Brain microvascular endothelial cell (primary cell): ENCODE measurements at places on chromosomes 6 and 20.

- DNase-seq = no peak
Measured at GRCh38 chr6:47357827-47358226, 48.1 kb upstream of the TNFRSF21 start.

- DNase-seq = peak; percentile 47
Measured at GRCh38 chr20:48910347-48910781, 11.1 kb upstream of the ARFGEF2 start.

DNA sequence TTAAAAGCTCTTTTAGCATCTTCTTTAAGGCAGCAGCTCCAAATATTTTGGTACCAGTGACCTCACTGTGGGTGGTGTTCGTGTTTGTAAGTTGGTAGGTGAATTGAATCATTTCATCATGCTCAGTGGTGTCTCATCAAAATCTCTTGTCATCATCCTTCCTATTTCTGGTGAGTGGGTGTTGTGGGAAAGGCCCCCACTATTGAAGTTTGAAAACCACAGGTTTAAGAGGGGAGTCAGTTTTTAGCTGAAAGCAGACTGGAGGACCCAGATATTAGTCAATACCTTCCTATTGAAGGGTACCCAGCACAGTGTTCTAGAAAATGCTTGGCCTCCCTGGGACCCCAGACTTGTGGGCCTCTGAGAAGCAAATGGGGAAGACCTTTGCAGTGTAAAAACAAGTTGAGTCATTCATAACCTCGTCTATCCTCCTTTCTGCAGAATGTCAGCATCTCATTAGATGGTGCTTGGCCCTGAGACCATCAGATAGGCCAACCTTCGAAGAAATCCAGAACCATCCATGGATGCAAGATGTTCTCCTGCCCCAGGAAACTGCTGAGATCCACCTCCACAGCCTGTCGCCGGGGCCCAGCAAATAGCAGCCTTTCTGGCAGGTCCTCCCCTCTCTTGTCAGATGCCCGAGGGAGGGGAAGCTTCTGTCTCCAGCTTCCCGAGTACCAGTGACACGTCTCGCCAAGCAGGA is 3.7 kb downstream of the PIM1 start:
- DNase-seq = no peak

GRCh38 chr6:13803581-13803980 is 10.8 kb downstream of the MCUR1 start:
- no peak for DNase-seq

DNA sequence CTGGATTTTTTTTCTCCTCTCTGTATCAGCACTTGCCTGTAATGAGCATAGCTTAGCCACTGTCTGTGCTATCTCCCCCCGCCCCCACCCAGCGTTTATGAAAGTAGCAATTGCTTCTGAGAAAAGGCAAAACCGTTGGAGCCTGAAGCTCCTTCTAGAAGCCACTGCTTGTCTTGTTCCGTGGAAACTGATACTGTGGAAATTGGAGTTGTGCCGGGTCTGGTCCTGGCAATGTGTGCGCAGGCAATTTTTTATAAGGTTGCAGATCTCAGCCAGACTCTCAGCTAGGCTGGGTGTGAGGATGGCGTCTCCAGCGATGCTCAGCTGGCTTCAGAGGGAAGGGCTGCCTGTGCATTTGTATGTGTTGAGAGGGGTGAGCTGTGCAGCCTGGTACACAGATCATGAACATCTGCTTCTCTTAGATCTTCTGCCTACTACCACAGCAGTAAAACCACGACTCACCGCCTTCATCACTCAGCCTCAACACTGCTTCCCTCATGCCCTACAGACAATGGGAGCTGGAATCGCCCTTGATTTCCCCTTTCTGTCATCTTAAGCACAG is 72.4 kb upstream of the GTSF1L start:
- DNase-seq = no peak

GRCh38 chr6:166775180-166775922 is 148.3 kb upstream of the RPS6KA2 start:
- DNase-seq = peak; percentile 47

GRCh38 chr6:5905431-5906339 is 101.0 kb downstream of the NRN1 start:
- peak; percentile 87 for DNase-seq

DNA sequence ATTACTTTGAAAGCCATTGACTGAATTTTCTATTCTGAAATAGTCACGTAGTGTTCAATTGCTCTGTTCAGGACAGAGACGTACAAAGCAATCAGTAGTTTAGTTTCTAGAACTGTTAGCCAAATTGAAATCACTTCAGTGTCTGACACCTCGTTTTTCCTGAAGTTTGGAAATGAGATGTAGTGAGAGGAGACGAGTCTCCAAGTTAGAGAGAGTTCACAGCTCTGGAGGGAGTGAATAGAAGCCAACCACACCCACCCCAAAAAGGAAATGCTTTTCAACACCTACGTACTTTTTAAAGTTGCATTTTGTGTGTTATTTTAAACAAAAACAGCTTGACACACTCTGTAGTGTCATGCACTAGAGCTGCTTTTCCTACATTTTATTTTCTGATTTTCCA is 296.0 kb downstream of the ADGRG6 start:
- DNase-seq = no peak

GRCh38 chr20:13336308-13337089 is 115.4 kb downstream of the ISM1 start:
- DNase-seq = no peak

DNA sequence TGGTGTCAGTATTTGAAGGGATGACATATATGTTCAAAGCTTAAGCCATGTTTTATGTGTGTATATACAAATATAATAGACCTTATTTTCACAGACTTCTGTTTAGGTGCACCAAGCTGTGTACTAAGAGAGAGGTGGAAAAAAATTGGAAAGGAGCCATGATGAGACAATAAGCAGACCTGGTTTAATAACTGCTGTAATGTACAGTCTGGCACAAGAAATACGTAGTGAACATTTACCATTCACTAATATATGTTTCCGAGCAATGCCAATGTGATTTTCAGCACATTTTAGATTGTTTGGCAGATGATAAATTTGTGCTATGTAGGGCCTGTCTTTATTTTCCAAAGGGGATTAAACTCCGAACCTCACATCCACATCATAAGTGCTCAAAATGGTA is 116.3 kb downstream of the KHDC1L start:
- DNase-seq = no peak

DNA sequence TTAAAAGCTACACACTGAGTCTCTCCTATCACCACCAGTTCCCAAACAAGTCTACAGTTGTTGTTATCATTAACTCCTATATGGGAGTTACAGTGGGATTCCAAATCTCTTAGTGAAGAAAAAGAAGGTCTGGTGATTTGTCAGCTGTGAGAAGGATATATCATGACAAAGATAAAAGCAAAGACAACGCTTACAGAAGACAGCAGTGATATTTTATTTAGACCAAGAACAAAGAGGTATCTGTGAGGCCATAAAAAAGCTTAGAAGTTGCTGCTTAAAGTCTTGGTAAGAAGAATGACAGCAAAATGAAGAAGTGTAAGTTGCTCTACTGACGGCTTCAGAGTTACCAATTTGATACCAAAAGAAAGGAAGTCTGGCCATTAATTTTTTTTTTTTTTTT is 47.2 kb downstream of the CHD6 start:
- DNase-seq = no peak

DNA sequence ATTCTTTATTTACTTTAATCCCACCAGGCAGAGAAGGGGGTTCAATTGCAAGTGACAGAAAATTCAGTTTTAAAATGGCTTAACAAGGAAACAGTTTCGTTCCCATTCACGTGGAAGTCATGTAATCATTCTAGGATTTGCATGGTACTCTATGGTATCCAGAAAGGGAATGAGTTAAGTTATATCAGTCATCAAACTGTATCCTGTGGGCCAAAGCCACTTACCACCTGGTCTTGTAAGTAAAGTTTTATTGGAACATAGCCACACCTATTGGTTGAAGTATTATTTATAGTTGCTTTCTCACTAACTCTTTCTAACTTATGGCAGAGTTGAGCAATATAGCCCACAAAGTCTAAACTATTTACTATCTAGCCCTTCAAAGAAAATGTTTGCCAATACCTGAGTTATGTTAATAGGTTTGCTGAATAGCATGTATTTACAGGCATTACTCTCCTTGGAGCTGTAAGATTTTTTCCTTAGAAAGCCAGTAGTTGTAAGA is 10.2 kb upstream of the MMS22L start:
- DNase-seq = no peak
